ENCODE measurements at places on chromosomes 11 and 22.

GRCh38 chr11:116931206-116931953, 94.0 kb upstream of the APOA1 start:
- peak; percentile 23 for DNase-seq

DNA sequence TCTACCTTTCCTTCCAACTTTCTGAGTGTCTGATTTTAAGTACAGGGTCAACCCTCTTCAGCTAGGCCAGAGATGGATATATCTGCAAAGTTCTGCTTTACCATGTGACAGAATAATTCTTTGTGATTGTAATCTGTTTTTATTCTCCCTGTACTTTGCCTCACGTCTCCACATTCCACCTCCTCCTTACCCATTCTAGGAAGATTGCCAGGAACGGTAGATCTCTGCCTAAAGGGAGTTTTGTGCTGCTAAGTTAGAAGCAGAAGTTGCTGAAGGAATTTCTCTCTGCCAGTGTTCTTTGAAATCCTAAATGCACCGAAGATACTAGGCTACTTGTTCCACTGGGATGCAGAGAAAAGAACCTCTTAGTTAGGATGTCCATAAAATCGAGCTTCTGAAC, 20.7 kb upstream of the FAM181B start:
- DNase-seq = no peak

DNA sequence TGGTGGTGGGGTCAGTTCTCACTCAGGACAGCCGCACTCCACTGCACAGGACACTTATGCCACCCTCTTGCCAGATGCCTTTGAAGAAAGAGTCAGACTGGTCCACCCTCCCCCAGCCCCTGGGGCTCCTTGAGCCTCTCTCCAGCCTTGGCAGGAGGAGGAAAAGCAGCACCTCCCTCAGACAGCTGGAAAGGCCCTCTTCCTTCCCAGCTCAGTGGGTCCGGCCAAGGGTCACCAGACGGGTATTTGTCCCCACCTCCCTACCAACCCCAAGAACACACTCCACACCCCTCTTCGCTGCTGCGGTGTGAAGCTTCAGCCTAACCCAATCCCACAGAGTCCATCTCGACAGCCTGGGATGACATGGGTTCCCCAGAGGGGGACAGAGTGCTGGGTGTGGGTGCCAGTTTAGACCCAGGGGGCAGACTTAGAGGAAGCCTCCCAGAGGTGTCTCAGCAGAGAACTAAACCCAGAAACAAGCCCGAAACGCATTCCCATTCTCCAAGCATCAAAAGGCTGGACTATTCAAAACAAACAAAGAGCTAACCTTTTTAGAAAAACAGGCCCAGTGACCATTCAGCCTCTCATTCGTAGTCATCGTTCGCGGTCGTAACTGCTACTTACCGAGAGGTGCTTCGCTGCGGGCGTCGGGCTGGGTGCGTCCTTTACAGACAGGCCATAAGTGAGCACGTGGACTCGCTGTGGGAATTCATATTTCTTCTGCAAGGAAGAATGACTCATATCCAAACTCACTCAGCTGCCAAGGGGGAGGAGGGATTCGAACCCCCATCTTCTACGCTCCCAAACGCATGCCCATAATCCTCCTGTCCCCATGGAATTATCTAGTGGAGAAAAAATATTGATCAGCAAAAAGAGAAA, 57.5 kb upstream of the ANO1 start:
- DNase-seq = no peak

GRCh38 chr11:96199563-96200025, 143.4 kb downstream of the MAML2 start:
- no peak for DNase-seq

DNA sequence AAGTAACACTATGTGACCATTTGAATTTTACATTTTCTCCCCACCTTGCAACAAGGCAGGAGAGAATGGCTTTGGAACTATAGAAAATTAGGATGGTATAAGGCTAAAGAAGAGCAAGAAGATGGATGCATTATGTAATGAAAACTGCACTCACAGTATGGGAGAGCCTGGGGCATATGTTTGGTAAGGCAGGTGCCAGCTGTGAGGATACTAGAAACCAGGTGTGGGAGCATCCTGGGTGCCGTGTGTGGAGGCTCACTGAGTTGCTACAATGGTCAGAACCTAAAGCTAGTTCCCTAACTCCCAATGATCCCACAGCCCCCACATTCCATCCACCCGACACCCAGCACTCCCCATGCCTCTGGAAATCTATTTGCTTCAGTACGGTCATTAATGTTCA, 42.9 kb downstream of the UBASH3B start:
- DNase-seq = no peak

DNA sequence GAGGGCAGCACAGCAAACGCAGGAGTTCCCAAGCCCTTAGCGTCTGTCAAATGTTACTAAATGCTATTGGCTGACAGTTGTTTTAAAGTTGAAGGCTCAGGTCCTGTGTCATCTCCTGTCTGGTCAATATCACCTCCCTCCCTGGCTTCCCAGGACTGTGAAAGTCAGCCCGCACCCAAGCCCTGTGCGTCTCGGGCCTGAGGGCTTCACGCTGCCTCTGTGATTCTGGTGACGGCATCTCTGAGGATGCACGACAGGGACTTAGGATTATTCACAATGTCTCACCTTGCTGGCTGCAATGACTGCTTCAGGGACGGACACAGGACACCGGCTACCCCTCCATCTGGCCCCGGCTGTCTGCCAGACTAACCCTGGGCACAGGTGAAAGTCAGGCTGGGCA, 415.3 kb downstream of the CTTN start:
- no peak for DNase-seq
